Stimulated activated CD8-positive, alpha-beta memory T cell treated with anti-CD3 and anti-CD28 coated beads, Interleukin-7, amount 100 ng/mL, for 1 hour (primary cell): ENCODE measurements at places on chromosomes 3 and 15.

GRCh38 chr15:97234851-97235610, 725.5 kb upstream of the ARRDC4 start:
- DNase-seq: no peak

GRCh38 chr3:183375787-183376186, 52.6 kb downstream of the MCF2L2 start:
- DNase-seq: no peak

- DNase-seq: no peak
Observed at GRCh38 chr15:36251450-36251849, 328.0 kb upstream of the CDIN1 start.

- DNase-seq: no peak
Observed at GRCh38 chr3:74314696-74315095, 299.8 kb downstream of the CNTN3 start.

DNA sequence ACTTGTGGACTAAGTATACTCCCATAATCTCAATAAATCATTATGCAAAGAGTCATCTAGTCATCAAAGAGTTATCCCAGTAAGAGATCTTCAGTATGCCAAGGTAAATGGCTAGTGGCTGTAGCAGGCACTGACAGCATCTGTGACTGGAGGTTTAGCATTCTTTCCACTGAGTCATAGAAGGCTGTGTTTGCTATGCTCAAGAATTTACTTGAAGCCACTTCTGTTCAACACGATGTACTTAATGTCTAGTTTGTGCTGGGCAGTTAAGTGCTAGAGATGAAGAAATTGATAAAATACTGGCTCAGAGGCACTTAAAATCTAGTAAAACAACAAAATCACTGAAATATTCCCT, 13.0 kb downstream of the ZBED2 start:
- DNase-seq: no peak

DNA sequence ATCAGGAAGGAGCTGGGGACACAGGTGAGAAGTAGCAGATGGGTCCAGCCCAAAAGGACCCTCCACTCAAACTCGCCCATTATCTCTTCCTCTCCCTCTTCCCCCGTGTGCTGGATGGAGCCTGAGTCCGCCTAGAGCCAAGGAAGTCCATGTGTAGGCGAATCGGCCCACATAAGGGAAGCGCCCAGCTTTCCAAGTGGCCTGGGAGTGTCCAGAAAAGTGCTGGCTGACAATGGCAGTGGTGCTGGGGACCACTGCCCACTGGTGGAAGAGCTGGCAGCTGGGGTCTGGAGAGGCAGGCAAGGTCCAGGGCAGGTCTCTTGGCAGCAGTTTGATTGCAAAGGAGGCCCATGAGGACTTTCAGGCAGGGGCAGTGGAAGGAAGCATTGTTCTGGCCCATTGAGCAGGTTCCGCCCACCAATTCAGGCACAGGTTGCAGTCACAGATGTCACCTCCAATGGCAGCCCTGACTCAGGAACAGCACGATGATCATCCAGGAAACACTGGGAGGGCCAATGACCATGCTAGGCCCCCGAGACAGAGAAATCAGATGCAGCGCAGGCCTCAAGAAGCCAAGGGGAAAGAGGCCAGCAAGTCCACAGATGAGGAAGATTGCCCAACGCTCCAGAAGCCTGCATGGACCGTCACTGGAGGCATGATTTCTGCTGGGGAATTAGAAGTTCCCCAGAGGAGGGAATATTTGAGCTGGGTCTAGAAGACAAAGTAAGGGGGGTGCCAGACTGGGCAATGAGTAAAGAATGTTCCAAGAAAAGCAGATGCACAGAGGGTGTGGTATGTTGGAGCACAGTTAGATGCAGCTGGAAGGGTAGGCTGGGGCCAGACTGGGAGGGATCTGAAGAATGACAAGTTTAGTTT, 3.0 kb downstream of the MFGE8 start:
- DNase-seq: no peak

DNA sequence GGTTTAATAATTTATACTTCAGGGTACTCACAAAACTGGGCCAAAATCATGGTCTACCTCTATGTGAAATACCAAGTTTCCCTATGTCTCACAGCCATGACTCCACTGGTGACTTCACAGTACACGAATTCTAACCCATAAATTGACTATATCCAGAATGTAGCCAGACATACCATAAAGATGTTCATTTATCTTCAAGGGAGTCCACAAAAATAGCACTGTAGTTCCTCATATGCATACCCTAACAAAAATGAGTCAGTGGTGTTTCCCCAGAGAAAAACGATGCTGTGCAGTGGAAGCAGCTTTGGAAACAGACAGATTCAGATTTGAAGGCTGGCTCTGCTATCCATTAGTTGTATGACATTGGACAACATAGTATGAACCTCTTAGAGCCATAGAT, 438.8 kb downstream of the FHIT start:
- no peak for DNase-seq

GRCh38 chr3:196141866-196142201, 59.9 kb upstream of the TFRC start:
- DNase-seq: no peak

DNA sequence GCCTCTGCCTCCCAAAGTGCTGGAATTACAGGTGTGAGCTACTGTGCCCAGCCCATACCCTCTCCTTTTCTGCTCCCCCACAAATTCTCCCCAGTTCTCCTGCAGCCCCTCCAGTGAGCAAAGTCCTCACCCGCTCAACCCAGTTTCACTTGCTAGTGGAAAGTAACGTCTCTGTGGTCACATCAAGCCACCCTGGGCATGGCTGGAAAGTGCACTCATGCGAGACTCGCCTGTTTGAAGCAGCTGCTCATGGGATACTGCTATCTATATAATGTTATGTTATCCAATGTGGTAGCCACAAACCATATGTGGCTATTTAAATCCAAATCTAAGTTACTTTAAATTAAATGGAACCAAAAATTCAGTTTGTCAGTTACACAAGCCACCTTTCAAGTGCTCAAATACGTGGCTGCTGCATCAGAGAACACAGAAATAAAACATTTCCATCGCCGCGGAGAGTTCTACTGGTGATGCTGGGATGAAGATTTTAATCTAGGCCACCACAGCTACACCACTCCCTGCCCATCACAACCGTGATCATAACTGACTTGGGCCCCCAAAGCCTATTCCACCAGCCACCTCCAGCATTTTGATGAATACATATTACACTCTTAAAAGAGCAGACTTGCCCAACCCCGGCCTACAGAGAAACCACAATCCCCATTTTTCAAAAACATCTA, 119.4 kb downstream of the LIPC start:
- no peak for DNase-seq

DNA sequence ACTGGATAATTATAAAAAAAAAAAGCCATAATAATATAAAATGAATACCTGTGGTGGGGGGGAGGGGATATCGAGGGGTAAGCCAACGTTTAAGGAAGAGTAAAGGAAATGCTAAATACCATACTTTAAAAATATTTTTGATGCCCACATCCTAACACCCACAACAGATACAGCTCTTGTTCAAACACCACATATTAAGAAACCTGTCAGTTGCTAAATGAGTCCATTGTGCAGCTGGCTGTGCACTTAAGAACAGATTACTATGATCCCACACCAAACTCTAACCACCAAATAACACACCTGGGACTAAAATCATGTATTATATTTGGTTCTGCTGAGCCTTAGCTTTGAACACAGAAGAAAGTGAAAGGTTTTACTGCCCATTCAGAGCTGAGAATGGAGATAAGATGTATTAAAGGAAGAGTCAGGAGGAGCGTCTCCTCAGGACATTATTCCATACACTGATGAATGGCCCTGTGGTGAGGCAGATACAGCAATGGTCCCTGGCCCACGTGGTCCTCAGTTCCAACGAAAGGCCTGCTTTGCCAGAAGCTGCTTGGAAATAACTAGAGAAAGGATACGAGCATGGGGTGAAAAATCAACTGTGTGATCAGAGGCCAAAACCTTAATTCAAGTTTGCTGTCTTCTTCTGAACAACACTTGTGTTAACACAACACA, 515.4 kb downstream of the FOXP1 start:
- DNase-seq: no peak

DNA sequence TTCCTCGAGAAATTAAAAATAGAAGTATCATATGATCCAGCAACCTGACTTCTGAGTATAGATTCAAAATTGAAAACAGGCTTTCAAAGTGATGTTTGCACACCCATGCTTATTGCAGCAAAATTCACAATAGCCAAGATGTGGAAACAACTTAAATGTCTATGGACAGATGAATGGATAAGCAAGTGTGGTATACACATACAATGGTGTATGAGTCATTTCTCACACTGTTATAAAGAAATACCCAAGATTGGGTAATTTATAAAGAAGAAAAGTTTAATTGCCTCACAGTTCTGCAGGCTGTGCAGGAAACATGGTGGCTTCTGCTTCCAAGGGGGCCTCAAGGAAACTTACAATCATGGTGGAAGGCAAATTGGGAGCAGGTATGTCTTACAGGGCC, 100.8 kb downstream of the KLF13 start:
- DNase-seq: no peak

DNA sequence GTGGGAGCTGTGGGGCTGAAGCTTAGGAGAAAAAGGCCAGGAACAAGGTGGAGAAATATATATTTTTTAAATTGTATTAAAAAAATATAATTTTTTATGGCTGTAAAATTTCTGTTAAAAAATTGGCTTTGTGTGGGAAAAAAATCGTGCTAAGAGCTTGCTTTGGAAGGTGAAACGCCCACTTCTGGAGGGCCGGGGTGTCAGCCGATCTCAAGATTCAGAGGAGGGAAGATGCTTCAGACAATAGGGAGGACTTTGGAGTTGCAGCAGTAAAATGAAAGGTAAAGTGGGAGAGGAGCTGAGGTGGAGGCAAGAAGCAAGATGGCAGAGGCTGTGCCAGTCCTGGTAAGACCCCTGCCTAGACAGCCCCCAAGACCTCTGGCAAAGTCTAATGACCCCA, 45.9 kb upstream of the BLM start:
- no peak for DNase-seq

DNA sequence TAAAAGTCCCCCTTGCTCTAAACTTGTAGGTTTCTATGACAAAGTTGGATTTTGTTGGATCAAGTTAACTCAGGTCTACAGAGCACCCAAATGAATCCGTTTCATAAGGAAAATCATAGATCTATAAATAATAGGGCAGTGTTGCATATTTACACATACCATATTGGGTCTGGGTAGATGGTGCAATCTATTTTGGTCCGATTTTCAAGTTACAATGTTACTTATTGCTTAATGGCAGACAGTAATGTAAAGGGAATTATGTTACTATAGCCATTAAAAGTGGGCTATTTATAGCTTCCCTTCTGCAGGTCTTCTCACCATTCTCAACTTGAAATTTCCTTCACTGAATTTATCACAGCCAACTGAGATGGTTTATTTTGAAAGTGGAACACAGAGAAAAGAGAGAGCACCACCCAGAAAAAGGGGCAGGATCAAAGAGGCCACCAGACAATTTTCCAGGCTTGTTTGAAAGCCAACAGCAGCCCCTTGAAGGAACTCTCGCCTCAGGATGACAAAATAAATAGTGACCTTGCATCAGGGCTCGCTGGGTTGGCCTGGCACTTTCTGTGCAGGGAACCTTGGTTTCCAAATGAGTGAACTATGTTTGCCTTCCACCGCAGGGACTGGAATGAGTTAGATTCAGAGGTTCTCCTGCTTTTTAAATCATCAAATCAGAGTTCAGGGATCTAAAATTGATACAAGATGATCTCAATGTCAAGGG, 260.2 kb upstream of the HES1 start:
- no peak for DNase-seq

DNA sequence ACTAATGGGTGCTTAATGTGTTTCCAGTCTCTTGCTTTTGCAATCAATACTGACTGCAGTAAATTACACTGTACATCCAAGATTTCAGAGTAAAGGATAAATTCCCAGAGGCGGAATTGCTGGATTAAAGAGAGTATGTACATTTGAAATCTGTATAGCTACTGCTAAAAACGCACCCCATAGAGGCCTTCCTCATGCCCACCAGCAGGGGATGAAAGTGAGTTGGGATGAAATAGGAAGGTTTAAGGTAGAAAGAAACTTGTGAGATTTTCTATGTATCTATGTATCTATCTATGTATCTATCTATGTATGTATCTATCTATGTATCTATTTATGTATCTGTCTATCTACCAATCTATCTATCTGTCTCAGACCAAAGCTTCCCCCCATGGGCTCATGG, 28.4 kb downstream of the TMEM44 start:
- DNase-seq: no peak

DNA sequence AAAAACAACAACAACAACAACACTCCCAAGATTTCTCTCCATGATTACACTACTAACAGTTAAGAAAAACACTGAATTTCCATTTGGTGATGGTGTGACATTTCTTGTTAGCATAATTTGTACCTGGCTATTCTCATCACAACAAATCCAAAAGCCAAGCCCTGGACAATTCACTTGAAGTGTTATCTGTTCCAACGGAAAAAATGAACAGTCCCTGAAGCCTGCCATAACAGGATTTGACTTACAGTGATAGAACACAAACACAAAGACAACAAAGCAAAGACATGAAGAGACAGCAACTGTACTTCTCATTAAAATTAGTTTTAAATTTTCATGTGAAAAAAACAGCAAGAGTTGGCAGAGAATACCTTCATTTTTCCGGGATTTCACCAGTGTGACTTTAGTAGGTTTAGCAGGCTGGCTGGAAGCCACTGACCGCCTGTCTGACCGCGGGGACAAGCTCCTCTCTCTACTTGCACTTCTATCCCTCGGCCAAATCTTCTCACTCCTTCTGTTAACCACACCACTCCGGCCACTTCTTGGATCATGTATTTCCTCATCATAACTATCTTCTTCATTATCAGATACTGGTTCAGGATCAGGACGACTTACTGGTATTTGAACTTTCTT, 56.3 kb downstream of the TJP1 start:
- DNase-seq: no peak

GRCh38 chr15:70470556-70471191, 292.7 kb downstream of the UACA start:
- no peak for DNase-seq

GRCh38 chr3:45151100-45151499, 4.9 kb upstream of the CDCP1 start:
- no peak for DNase-seq

DNA sequence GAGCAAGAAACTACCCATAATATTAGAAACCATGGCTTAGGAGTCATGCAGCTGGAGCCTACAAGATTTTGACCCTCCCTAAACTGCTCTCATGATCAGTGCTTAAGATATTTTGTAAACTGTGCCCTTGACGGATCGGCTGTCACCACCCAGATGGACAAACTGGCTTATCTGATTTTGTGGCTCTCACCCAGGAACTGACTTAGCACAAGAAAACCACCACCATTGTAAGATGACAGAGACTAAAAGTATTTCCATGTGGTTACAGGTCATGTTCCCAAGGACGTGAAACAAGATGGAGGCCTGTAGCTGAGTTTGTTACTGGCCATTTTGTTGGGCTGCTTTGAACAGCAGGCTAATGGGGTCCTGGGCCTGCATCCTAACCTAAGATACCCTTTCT, 940.9 kb downstream of the OTOL1 start:
- DNase-seq: no peak

GRCh38 chr3:10869460-10869859, 53.4 kb downstream of the SLC6A11 start:
- no peak for DNase-seq

- no peak for DNase-seq
Observed at GRCh38 chr3:30510596-30510995, 95.8 kb upstream of the TGFBR2 start.

- DNase-seq: no peak
Observed at GRCh38 chr3:26807272-26807671, 184.7 kb downstream of the LRRC3B start.
